ENCODE measurements at places on chromosomes 5 and 9.
A peak's percentile ranks its signal among the peaks of the same experiment; 100 is the strongest.

DNA sequence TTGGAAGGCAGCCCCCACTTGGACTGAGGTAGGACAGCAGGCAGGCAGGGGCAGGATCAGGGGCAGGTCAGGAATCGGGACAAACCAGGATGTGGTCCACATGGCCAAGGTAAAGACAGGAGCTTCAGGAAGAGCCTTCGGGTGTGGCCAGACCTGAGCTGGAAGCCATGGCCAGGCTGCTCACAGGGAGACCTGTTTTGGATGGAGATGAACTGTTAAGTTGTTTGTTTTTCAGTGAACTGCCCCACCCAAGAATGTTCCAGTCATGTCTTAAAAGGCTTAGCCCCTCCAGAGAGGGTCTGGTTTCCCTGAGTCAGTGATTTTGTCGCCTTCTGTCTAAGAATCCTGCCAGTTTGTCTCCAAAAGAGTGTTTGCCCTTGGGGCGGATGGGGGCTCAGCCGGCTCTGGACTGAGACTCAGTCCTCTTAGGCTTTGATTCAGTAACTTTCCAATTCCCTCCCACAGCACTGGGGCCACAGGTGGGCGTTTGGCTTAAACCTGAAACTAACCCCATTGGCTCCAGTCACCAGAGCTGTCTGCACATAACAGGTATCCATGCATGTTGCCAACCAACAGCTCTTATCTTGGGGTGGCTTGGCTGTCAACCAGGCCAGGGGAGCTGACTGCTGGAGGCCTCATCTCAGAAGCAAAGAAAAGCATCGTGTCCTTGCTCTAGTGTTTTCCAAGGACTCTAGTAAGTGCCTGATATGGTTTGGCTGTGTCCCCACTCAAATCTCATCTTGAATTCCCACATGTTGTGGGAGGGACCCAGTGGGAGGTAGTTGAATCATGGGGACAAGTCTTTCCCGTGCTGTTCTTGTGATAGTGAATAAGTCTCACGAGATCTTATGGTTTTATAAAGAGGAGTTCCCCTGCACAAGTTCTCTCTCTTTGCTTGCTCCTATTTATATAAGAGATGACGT is 11.3 kb upstream of the ANKH start:
- DNase-seq, result no peak

- no peak for DNase-seq
Observed at GRCh38 chr9:129490583-129491486, 130.1 kb downstream of the C9orf50 start.

DNA sequence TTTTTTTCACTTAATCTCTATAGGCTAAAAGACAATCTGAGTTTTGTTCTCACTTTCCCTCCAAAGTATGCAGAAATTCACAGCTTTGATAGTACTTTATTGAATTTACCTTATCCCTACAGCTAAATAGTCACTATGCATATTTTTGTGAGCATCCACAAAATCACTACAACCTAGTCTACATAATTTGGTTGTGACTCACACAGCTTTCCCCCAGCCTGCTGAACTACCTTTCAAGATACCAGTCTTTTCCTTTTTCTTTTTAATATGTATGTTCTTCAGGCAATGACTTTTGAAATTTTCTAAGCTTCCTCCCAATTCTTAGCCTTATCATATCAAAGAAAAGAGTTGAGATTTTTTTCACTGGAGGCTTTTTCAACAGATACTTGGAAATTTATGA is 347.3 kb upstream of the CDH6 start:
- DNase-seq, result no peak

GRCh38 chr9:20980832-20981455 is 50.5 kb downstream of the HACD4 start:
- no peak for DNase-seq

GRCh38 chr5:54894957-54895815 is 90.2 kb downstream of the ESM1 start:
- DNase-seq, result no peak

- DNase-seq, result no peak
Observed at GRCh38 chr9:130069048-130069447, 15.3 kb downstream of the GPR107 start.

GRCh38 chr9:102514541-102514940 is 480.6 kb upstream of the CYLC2 start:
- DNase-seq, result no peak

DNA sequence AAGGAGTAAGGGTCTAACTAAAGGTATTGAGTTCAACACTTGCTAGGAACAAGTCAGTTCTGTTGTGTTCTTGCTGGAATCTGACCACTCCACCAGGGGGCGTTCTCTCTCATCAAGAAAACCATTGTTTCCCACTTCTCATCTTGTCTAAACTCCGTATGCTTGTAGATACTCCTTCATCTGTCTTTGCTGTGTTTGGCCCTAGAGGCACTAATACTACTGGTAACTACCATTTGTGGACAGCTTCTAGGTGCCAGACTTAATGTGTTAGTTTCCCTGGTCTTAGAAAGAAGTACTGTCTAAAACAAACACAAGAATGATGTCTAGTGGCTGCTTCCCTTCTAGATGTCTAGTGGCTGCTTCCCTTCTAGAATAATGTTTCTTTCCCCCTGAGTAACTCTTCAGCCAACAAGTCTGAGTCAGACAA is 18.7 kb upstream of the PTPDC1 start:
- peak; percentile 72 for DNase-seq

- DNase-seq, result no peak
Observed at GRCh38 chr5:116942622-116943021, 368.0 kb upstream of the SEMA6A start.

- DNase-seq, result no peak
Observed at GRCh38 chr5:108380531-108381349, 1.2 kb downstream of the FBXL17 start.

DNA sequence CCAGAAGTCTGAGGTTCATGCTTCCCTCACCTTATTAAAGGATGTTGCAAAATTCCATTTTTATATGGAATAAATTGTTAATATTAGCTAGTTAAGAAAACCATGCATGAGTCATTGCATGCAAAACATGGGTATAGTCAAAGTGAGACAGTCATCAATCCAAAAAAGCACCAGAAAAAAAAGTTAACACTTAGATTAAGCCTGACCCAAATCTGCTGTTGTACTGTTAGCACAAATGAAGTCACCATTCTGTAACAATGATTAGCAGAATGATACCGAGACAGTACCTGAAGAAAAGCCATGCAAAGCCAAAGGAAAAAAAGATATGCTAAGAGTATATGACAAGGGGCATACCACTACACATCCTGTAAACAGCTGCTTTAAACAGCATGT is 49.5 kb downstream of the PKD2L2 start:
- DNase-seq, result no peak

- no peak for DNase-seq
Observed at GRCh38 chr9:108830272-108830671, 25.5 kb downstream of the ACTL7B start.

DNA sequence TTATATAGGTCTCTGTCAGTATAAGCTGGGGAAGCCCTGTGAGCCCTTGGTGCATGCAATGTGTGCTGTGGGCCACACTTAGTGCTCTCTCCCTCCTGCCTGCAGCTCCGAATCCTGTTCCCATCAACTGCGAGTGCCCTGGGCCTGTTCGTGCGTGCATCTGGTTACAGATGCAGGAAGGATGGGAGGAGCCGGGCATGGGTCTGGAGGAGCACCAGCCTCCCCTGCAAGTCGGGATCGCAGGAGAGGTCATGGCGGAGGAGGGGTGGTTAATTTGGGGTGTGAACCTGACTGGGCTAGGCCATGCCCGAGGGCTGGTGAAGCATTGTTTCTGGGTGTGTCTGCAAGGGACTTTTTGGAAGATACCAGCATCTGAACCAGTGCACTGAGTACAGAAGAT is 274.6 kb upstream of the IRX4 start:
- DNase-seq, result no peak

DNA sequence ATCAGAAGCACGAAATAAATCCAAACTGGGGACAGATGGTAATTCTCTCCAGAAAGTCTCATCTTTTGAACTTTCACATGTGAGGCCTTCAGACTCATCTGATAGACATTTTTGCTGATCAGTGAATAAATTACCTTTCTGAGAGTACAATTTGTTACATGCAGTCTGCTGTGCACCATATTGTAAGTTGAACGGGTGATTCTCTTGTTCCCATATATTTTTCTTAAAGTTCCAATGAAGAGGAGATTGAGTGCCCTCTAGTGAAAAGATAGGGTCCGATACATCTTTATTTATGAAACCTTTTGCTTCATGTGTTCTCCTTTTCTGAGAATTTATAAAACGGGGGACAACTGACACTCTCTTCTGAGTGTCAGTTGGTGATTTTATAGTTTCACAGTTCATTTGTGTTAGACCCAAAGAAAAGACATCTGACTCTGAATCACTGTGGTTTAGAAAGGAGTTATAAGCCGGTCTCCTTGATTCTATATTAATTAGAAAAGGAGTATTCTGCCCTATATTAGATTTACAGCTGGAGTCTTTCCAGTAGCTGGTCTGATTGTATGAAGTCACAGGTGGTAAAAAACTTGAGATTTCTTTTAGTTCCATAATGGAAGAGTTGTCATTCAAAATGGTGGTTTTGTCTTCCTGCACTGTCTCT is 30.4 kb downstream of the GNG10 start:
- DNase-seq, result no peak

GRCh38 chr9:86893811-86894490 is 53.4 kb downstream of the GAS1 start:
- DNase-seq, result peak; percentile 13

DNA sequence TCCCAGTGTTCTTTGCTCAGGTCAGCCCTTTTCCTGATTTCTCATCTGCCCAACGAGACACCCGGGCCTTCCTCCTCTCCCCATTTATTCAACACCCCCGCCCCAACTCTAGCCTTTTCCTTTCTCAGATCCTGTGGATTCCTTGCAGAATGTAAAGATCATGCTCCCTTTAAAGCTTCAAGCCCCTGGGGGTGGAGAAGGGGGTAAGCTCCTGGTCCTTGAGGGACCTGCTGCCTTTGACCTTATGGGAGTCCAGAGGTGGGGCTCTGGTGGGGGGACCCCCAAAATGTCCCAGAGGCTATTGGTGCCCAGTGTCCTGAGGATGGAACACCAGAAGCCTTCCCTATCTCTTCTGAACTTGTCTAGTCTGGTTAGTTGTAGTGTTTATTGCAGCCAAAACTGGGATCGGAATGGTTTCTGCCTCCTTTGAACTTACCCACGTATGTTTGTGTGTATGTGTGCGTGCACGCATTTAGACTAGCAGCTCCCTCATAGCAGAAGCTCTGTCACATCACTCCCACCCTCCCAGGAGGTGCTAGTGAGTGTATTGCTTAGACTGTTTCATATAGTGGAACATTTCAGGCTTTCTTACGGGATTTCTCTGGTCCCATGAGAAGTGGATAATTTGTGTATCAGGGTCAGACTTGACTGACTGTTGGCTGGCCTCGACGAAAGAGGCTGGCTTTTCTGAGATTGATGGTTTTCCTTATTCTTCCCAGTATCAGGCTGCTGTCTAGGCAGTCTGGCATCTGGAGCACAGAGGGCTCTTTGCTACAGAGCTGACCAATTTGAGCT is 1.1 kb downstream of the GALNT10 start:
- no peak for DNase-seq

- DNase-seq, result no peak
Observed at GRCh38 chr5:123369371-123369968, 53.7 kb downstream of the CEP120 start.

GRCh38 chr9:122322553-122322952 is 48.3 kb upstream of the PTGS1 start:
- DNase-seq, result no peak

DNA sequence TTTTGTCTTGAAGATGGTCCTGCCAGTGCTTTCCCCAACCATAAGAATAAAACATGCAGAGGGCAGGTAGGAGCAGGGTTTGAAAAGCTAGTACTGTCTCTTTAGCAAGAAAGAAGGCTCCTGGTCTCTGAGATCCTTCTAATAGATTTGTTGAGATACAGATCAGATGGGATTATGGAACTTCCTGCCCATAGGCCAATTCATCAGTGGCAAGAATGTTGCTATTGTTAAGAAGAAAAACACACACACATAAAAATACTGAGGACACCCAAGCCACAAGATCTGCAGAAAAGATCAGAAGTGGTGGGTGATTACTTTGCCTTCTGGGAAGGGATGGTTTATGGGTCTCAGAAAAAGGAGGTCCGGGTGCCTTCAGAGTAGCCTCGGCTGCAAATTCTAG is 59.8 kb downstream of the TNC start:
- DNase-seq, result no peak

- DNase-seq, result no peak
Observed at GRCh38 chr5:112125903-112126302, 293.2 kb downstream of the EPB41L4A start.

- no peak for DNase-seq
Observed at GRCh38 chr5:159641371-159642039, 274.8 kb upstream of the ADRA1B start.

DNA sequence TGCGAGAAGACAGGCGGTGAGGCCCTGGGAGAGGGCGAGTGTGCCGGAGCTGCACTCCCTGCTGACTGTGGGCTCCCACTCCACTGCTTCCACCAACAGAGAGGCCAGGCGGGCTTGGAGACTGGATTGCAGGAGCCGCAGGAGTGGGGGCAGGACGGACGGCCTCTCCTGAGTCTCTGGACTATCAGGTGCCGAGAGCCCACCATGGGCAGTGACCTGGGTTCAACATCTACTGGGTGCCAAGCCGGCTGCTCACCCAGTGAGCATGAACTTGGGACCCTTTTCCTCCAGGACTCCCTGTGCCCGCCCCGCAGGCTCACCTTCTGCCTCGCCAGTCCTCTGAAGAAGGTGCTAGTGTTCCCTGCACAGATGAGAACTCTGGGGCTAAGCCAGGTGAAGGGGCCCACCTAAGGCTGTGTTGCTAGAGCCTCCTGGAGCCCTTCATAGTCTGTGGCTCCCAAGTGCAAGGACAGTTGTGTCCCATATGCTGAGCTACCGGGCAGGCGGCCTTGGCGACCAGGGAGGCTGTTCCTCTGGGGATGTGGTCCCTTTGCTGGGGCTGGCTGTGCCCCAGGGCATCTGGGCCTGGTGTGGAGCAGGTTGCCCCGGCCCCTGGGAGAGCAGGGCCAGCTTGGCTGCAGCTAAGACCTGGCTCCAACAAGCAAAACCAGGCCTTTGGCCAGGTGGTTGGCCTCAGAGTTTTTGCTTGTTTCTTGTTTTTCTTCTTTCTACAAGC is 77.7 kb upstream of the PHYKPL start:
- DNase-seq, result no peak

Data from iPS DF 6.9 (cell line).